Caco-2 (cell line): ENCODE measurements at places on chromosomes 16 and 17. TPM values are rescaled to one million over a fixed set of nuclear protein-coding genes. Genes with fewer than 3 reads are reported as not detected.

DNA sequence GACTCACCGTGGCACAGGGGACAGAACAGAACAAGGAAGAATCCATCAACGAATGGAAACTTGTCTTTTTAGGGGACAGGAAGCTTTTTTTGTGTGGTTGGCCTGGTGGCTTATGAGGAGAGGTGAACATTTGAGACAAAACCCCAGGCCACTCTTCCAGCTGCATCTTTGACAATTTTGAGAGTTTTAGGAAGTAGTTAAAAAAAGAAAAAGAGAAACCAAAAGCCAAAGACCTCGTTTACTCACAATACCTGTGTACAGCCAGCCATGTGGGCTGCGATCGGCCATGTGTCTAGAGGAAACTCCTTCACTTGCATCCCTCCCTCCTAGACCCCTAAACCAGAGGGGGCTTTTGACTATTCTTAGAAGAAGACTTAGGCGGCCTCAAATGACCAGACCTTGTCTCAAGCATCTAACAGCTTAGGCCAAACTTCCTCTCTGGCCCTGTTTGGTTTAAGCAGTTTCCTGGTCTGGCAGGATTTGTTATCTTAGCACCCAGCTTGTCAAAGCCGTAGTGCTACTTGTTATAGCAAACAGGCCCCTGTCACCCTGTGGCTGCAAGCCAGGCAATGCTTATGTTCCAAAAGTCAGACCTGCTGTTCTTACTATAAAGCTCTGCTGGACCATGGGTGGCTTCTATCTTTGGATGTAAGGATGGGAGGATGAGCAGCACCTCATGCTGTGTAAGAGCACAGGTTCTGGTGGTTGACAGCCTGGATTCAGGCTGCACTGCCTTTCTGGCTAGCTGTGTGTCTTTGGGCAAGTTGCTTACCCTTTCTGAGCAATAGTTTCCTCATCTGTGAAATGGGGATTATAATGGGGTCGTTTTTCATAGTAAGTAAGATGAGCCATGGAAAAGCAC is 17.7 kb downstream of the KSR1 start:
- no peak for DNase-seq

GRCh38 chr16:12098429-12099310 is 122.1 kb downstream of the SNX29 start:
- no peak for DNase-seq

DNA sequence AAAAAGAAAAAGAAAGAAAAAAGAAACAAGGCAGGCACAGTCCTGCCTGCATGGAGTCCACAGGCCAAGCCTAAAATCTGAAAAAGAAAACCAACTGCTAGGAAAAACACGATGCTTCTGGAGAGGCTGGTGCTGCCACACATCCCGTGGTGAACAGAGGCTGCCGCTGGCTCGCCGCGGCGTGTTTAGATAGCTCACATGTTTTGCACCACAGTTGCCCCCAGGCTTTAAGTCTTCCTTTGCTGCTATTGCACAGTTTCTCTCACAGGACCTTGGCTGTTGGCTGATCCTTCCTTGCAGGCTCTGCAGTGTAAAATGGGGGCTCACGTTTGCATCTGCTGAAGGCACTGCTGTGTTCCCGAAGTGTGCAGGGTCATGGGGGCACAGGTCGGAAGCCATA is 8.6 kb downstream of the SLC6A4 start:
- DNase-seq = no peak

DNA sequence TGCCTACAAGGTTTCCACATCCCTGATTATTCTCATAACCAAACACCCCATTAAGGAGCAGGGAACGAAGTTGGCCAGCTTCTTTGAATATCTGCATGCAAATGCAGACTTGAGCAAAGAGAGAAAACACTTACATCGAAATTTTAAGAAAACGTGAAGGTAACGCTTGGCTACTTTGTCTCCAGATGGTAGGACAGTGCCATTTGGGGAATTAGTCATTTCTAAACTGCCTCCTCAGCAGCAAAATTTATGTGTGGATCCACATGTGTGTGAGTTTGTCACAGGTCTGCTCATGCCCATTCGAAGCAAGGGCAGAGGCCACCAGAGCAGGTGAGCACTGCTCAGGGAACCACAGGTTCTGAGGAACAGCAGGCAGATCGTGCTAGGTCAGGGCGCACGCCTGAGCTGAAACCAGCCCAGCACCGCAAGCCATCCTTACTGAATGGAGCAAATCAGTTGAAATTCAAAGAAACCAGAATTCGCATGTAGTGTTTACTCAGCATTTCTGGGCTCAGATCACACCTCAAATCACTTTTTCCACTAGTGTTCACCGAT is 80.1 kb downstream of the SOCS1 start:
- no peak for DNase-seq

GRCh38 chr16:82562183-82562683 is 64.5 kb upstream of the CDH13 start:
- no peak for DNase-seq

GRCh38 chr17:48459070-48459844 is 29.2 kb upstream of the SKAP1 start:
- DNase-seq = no peak

- no peak for DNase-seq
These were observed 32.6 kb downstream of the RAI1 start for GRCh38 chr17:17713839-17714238.

- DNase-seq = peak; percentile 34
These were observed 874 bp downstream of the WWP2 start for GRCh38 chr16:69762814-69763598.

DNA sequence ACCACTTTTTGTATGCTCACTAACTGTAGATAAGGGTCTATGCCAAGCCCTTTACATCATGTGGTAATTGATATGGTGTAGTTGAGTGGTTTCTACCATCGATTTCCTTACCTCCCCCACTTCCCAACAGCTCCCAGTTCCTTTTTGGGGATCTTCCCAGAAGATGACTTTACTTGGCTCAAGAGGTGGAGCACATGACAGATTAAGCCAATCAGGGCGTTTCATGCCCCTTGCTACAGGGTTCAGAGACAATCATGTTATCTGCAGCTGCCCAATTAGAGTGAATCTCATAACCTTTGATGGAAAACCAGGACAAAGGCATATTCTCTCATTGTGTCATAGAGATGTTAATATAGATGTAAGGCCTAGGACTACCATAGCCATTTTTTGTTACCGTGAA is 16.2 kb upstream of the BMERB1 start:
- DNase-seq = no peak

The SMIM5 gene
- total RNA-seq = 0.20 TPM in 1 of 2 replicates, not detected in the other

The SYT17 gene
- 4.2 and 4.6 TPM in 2 replicates for total RNA-seq

The ALDH3A1 gene
- 7.1 and 8.3 TPM in 2 replicates for total RNA-seq

The SLFN13 gene
- not detected in 2 replicates for total RNA-seq

The KCNG4 gene
- not detected in 2 replicates for total RNA-seq

The ITGB4 gene
- 50.8 and 55.4 TPM in 2 replicates for total RNA-seq
